ENCODE measurements at places on chromosomes 2 and 18.

DNA sequence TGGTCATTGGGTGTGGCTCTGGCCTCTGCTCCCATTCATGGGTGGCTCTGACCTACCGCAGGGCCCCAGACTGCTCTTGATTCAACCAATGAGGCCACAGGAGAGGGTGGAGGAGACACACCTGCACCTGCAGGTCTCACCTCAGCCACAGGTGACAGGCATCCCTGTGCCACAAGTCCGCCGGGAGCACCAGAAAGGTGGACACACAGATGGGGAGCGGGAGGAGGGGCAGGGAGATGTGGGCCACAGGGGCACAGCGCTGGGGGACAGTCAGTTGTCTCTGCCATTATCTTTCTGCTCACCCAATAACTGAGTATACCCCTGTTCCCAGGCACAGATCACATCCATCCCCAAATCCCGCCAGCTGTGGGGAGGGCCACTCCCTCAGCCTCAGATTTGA lies 189.1 kb upstream of the SALL3 start:
- no peak for DNase-seq

- DNase-seq, result no peak
Measured at GRCh38 chr2:139905624-139906023, 1125.4 kb upstream of the NXPH2 start.

GRCh38 chr2:122203523-122203922 lies 448.1 kb downstream of the TSN start:
- peak; percentile 64 for DNase-seq

DNA sequence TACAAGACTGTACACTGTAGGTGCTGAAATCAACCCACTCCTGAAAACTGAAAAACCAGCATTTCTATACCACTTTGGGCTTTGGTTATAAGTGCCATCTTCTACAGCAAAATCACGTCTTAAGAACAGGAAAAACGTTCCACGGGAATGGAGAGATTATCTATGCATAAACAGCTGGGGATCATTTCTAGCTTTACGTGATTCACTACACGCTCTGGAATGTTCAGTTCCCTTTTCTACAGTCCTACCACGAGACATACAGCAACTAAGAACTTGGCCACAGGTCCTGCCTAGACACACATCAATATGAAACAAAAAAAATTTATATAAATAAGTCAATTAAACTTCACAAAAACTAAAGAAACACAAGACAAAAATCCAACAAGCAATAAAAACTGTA lies 3.6 kb downstream of the CXCR4 start:
- no peak for DNase-seq

- DNase-seq, result no peak
Measured at GRCh38 chr2:141863964-141864363, 266.9 kb downstream of the LRP1B start.

DNA sequence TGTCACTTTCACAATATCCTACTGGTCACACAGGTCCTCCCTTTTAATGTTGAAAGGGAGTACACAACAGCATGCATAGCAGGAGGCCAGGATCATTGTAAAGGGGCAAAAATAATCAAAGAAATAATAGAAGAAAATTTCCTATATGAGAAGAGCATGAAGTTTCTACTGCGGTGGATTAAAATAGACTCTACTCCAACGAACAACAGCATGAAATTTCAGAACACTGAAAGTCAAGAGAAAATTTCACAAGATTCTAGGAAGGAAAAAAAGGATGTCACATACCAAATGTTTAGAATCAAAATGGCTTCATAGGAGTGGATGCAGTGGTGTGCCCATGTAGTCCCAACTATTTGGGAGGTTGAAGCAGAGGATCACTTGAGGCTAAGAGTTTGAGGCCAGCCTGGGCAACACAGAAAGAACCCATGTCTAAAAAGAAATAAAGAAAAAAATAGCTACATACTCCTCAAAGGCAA lies 72.0 kb upstream of the EPAS1 start:
- DNase-seq, result no peak
